ENCODE measurements at places on chromosomes 2 and 18.

DNA sequence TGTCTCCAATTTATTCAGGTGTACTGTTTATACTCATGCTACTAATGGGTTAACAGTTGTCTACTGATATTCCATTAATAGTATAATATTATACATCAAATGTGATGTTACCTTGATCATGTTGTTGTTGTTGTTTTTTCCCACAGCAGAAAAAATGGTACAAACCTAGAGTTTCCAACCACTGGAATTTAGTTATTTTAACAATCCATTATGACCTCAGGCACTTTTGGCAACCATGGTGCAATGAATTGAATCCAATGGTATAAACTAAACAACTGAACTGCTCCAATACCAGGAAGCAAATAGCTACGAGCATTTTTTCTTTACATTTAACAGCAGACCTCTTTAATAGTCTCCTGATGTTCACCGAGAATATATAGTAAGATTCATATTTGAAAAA lies 31.0 kb upstream of the C2orf66 start:
- no peak for DNase-seq

GRCh38 chr2:200593905-200594304 lies 8.1 kb downstream of the AOX1 start:
- no peak for DNase-seq

DNA sequence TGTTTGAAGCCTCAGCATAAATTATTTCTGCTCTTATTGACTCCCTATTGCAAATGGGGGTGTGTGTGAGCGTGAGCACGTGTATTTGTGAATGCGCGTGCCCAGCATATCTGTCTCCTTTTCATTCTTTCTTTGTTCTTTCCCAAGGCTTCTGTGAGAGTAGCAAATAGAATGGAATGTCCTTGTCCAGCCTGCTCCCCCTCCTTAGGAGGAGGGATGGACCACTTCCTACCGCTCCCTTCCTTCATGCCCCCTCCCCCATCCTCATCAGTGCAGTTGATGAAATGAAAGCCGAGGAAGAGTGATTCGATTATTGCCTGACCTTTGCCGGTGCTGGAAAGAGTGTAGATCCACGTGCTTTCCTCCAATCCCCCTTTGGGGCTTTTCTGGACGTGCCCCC lies 102.0 kb downstream of the CPO start:
- peak; percentile 6 for DNase-seq

DNA sequence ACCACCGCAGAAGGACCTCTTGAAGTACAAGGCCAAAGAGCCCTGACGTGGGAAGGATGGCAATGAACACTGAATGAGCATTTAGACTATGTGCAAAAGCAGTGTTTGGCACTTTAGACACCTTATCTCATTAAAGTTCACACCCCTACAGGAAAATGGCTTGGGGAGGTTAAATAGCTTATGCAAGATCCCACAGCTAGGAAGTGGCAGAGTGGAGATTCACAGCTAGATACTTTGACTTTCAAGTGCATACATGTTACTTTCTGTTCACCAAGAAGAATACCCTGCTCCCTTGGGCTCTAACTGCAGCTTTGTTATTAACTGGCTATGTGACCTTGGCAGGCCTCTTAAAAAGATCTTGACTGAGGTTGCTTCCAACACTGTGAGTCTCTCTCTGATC lies 58.2 kb downstream of the ICOS start:
- no peak for DNase-seq

- DNase-seq, result peak; percentile 67
Observed at GRCh38 chr2:69164061-69164778, 151.2 kb downstream of the ANTXR1 start.

- DNase-seq, result no peak
Observed at GRCh38 chr2:233342301-233342700, 12.0 kb upstream of the DGKD start.

GRCh38 chr18:48943736-48944527 lies 6.8 kb downstream of the SMAD7 start:
- DNase-seq, result no peak

DNA sequence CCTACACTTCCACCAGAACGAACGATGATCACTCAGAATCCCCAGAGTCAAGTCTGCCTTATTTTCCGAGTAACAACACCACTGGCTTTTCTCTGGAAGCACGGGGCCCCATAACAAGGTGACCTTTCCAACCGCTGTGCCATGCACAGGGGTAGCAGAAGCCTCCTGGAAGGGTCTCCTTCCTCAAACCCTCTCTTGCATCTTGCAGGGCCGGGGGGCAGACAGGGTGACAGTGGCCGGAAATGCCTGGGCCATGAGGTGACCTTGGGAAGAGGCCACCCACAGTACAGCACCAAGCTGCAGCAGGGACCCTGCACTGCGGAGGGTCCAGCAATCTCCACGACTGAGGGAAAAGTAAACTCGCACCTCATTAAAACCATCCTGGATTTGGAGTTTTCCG lies 108.5 kb downstream of the PXDN start:
- DNase-seq, result no peak

DNA sequence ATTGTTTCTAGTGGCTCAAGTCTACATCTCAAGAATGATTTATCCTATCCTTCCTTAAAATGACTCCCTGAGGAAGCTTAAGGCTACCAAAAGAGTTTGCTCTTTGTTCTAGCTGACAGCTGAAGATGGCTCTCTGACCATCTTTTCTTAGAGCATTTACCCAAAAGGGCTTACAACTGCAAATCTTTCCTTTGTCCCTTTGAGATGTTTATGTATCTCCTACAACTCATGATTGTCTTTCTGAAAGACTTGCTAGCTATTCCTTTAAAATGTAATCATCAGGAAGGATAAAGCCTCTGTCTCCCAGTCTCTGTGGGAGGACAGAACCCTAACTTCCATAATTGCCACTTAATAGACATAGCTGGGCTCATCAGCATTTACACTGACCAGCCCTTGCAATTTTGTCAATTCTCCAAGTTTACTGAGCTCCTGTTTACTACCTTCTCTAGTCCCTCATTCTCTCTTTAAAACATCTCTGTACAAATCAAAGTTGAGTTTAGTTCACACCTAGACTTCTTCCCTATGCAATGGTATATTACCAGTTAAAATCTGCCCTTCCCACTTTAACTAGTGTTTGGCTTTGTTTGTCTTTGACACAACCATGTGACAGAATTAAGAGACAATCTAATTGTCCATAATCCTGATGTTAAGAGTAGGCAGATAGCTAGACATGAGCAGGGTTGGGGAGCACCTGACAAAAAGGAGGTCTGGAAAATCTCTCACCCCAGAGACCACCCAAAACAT lies 188.2 kb downstream of the PTH2R start:
- no peak for DNase-seq

- DNase-seq, result peak; percentile 68
Observed at GRCh38 chr2:38620282-38620977, 17.7 kb upstream of the HNRNPLL start.

- no peak for DNase-seq
Observed at GRCh38 chr18:49669403-49669802, 107.5 kb downstream of the LIPG start.

- peak; percentile 43 for DNase-seq
Observed at GRCh38 chr2:51387235-51387634, 355.3 kb upstream of the NRXN1 start.

GRCh38 chr18:58847383-58848071 lies 17.1 kb upstream of the ZNF532 start:
- no peak for DNase-seq

DNA sequence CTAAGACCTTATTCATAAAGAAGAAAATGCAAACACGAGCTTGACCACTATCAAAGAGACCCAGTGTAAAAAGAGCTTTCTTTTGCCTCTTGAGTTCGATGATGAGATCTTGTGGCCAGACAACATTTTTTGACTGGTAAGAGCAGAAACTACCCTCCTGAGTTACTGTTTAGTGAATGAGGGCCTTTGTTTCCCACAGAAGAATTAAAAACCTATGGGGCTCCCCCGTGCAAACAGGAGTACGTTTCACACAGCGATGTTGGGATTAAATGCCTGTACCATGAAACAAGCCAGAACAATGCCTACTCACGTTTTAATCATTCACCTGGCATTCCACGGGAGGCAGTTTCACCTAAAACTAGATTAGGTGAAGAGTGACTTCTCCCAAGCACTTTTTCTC lies 36.0 kb downstream of the MYCN start:
- no peak for DNase-seq

DNA sequence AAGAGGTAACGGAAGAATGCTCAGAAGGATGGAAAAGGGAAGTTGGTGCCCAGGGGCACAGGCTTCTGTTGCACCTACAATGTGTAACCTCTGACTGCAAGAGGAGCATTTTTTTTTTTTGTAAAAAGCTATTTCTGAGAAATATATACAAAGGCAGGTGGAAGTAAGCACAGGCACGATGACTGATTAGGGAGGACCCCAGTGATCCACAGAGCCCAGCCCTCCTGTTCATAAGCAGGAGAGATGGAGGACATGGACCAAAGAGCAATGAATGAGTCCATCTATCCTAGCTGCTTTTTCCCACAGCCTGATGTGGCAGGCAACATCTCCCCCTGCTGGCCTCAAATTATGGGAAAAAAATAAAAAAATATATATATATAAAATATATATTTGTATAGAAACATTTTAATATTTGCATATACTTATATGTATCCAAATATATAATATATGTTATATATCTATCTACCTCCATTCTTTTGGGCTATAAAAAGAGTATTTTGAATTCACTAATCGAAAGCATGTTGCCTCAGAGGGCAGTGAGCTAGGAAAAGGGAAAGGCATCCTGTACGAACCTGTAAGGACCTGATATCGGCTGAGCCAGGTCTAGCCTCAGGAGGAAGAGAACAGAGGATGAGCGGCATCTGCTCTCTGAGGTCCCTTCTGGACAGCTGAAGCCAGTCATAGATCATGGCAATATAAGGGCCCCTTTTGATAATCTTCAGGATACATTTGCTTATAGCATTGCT lies 166.0 kb upstream of the STK17B start:
- DNase-seq, result peak; percentile 62

DNA sequence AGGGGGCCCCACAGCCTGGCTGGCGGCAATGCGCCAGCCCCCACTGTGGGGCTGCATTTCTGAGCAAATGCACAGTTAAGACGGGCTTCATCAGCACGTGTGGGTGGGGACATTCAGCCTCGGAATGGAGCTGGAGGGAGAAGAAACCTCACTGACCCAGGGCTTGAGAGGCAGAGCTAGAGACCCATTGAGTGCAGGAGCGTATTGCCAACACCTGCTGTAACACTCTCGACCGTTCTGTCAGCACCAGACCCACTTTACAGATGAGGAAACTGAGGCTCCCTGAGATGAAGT lies 200.9 kb upstream of the RAB6C start:
- DNase-seq, result no peak

DNA sequence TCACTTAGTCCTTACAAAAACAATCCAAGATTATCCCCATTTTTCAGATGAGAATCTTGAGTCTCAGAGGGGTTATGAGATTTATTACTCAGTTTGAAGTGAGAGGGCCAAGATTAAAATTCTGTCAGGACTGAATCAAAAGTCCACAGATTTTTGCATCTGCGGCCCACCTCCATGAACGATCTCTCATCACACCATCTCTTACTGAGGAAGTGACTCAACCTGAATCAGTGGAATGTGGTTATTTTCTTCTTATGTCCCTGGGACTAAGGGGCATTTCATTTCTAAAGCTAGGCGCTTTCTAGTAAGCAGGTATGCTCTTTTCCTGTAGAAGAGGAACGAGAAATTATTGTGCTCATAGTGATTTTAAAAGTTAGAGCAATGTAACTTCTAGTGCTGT lies 360.3 kb upstream of the SPHKAP start:
- DNase-seq, result peak; percentile 80

- no peak for DNase-seq
Observed at GRCh38 chr2:7438855-7439254, 521.6 kb downstream of the RNF144A start.

DNA sequence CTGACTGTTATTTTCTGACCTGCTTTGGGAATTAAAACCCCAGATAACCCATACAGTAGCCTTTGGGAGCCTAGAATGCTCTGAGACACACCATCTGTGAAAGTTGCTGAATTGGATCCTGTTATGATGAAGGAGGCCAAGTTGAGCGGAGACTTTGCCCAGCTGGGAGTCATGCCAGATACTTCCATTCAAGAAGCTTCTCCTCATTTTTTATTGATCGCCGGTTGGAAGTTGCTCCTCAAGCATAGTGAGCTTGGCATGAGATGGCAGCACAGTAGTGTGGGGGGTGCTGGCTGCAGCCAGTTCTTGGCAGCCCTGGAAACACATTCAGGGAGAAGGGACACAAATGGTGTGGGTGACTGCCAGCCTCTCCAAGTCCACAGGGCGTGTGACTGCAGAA lies 270.7 kb upstream of the NRP2 start:
- DNase-seq, result peak; percentile 31

DNA sequence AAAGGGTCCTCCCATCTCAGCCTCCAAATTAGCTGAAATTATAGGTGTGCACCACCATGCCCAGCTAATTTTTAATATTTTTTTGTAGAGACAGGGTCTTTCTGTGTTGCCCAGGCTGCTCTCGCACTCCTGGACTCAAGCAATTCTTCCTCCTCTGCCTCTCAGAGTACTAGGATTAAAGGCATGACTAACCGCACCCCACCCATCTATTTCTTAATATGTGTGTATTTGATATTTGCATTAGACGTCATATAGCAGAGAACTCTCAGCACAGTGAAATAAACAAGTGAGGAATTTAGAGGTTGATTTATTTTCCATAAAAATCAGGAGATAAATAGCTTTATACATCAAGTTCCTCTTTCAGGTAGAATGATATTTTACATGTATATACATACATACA lies 213.5 kb downstream of the FSIP2 start:
- DNase-seq, result no peak

- DNase-seq, result peak; percentile 61
Observed at GRCh38 chr2:54522624-54523281, 66.6 kb downstream of the SPTBN1 start.

DNA sequence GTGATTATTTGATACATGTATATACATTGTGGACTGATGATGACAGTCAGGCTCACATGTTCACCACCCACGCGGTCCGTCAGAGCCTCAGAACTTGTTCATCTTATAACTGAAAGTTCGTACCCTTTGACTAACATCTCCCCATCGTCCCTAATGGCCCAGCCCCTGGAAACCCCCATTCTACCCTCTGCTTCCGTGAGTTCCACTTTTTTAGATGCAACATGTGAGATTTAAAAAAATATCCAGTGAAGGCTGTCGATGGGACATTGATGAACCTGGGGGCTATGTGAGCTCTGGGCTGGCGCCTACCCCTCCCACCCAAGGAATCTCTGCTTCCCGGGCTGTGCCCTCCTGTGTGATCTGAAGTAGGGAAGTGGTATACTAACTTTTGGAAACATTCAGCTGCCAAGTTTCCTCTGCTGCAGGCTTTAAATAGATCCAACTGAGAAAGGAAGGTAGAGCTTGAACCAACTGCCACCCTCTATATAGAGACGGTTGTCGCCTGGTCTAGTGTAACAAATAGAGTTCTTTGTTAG lies 163.8 kb downstream of the FAM210A start:
- no peak for DNase-seq

DNA sequence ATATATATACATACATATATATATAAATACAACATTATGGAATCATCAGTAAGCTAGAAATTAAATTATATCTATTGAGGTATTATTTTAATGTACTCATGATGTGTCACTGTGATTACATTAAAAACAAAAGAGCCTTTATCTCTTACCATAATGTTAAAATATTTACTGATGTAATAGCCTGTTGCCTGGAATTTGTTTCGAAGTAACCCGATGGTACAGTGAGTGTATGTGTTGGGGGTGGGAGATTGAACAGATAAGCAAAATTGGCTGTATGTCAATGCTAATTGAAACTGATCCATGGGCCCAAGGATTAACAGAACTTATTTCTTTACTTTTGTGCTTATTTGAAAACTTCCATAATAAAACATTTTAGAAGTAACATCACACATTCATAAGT lies 1473.2 kb downstream of the LRP1B start:
- DNase-seq, result peak; percentile 55
